ENCODE measurements at places on chromosomes 3 and 15. TPM values are rescaled to one million over a fixed set of nuclear protein-coding genes. Genes with fewer than 3 reads are reported as not detected.

The ITGA11 gene
- 1.0 TPM for total RNA-seq

The SUSD5 gene
- 6.2 TPM for total RNA-seq

The IRAK2 gene
- total RNA-seq: 3.0 TPM

The C3orf49 gene
- not detected for total RNA-seq

The ZMYND10 gene
- total RNA-seq: 1.3 TPM

The MKRN2OS gene
- not detected for total RNA-seq

The SPESP1 gene
- 3.7 TPM for total RNA-seq

The GOLGA8S gene
- not detected for total RNA-seq

The COL7A1 gene
- total RNA-seq: 29.3 TPM

The PIERCE2 gene
- total RNA-seq: 2.4 TPM

The FETUB gene
- total RNA-seq: not detected

The TGM4 gene
- 0.15 TPM for total RNA-seq

The SH3BP5 gene
- 6.6 TPM for total RNA-seq

The CYP8B1 gene
- not detected for total RNA-seq

The LMOD3 gene
- not detected for total RNA-seq

The CNTN3 gene
- 0.84 TPM for total RNA-seq

The APBA2 gene
- 27.9 TPM for total RNA-seq

The B4GALT4 gene
- 17.0 TPM for total RNA-seq

The SNX22 gene
- under 0.01 TPM for total RNA-seq

The PRSS50 gene
- total RNA-seq: not detected

The GLT8D1 gene
- total RNA-seq: 79.7 TPM

The LRRC49 gene
- 9.8 TPM for total RNA-seq

The EFCC1 gene
- total RNA-seq: not detected

The CAV3 gene
- not detected for total RNA-seq

The CLDN18 gene
- not detected for total RNA-seq

The SNUPN gene
- total RNA-seq: 19.2 TPM

The RASL12 gene
- 8.5 TPM for total RNA-seq

The AP2M1 gene
- 351 TPM for total RNA-seq

The PARP16 gene
- total RNA-seq: 5.1 TPM

The STIMATE gene
- 13.8 TPM for total RNA-seq

The CAND2 gene
- total RNA-seq: 6.6 TPM

The CPLX3 gene
- not detected for total RNA-seq

The TMEM40 gene
- not detected for total RNA-seq

The CNBP gene
- 243 TPM for total RNA-seq

The SEMA3G gene
- not detected for total RNA-seq
